ENCODE measurements at places on chromosomes 12 and 14.

DNA sequence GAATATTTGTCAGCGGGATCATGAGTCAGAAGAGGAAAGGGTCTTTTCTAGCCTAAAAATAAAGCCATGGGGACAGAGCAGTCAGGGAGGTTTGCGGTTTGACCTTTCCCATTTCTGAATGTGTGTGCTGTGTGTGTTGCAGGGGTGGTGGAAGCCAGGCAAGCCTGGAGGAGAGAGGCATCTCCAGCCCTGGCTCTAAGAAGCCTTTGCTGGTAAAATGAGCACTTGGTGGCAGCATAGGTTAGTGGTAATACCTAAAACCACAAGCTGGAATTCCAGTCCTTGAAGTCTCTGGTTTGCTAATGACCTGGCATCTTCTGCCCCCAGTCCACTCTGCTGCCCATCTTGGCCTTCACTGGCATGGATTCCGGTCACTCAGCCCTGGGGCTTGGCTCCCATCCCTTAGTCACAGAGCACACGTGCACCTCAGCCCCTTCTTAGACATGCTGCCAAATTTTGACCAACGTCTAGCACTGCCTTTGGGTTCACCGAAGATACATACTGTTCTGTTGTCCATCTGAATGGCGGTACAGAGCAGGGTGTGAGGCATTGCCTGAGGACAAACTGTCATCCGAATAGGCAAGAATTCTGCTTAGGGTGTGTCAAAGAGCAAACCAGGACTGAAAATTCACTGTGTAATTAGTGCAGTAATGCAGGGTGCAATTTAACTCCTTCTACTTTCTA, 52.7 kb downstream of the KCNA5 start:
- no peak overlapping the region for H3K4me3 ChIP-seq
- H3K4me1 ChIP-seq: no peaks in the 10 kb centered on the region
- DNase-seq: no peak
- H3K36me3 ChIP-seq: no peaks in the 10 kb centered on the region
- no peak overlapping the region for H3K27ac ChIP-seq

GRCh38 chr12:10618338-10618987, 5.1 kb upstream of the MAGOHB start:
- no peaks in the 10 kb centered on the region for H3K36me3 ChIP-seq
- DNase-seq: no peak
- H3K4me1 ChIP-seq: peaks cover 4% of the 10 kb centered on the region
- no peak overlapping the region for H3K4me3 ChIP-seq

DNA sequence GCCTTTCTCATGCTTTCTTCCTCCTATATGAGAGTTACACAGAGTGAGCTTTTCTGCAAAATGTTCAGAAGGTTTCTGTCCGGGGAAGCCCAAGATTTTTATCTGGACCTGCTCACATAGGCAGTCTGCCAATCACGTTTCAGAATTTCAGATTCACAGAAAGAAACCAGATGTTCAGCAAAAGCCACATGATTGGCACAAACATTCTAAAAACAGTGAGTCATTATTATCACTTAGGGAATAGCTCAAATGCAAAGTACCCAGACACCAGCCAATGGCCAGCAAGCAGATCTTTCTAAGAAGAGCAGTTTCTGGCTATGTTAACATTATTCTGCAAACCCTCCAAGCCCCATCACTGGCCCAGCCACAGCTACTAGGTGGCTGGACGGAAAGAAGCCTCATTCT, 1558.5 kb upstream of the TMEM132C start:
- DNase-seq: no peak
- no peaks in the 10 kb centered on the region for H3K4me1 ChIP-seq
- no peak overlapping the region for H3K27ac ChIP-seq
- H3K36me3 ChIP-seq: no peaks in the 10 kb centered on the region
- H3K4me3 ChIP-seq: no peak overlapping the region

- no peak overlapping the region for H3K4me3 ChIP-seq
- H3K27ac ChIP-seq: no peak overlapping the region
- no peaks in the 10 kb centered on the region for H3K4me1 ChIP-seq
- no peaks in the 10 kb centered on the region for H3K27me3 ChIP-seq
Measured at GRCh38 chr12:32466986-32467711, 67.8 kb downstream of the FGD4 start.

DNA sequence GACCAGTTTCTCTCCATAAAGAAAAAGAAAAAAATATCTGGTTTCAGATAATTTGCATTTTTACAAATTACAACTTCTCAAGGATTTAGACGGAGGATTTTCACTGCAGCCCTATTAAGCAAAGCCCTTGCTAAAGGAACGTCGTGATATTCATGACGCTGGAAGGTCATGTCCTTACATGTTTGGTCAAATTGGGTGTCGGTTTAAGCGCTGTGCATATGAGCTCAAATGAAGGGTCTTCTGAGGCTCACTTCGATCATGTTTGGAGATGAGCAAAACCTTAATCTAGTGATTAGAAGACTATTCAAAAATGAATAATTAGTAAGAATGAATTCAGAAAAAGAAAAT, 67.3 kb upstream of the USP15 start:
- peaks cover 12% of the 10 kb centered on the region for H3K27me3 ChIP-seq
- no peak overlapping the region for H3K27ac ChIP-seq
- no peak overlapping the region for H3K4me3 ChIP-seq

DNA sequence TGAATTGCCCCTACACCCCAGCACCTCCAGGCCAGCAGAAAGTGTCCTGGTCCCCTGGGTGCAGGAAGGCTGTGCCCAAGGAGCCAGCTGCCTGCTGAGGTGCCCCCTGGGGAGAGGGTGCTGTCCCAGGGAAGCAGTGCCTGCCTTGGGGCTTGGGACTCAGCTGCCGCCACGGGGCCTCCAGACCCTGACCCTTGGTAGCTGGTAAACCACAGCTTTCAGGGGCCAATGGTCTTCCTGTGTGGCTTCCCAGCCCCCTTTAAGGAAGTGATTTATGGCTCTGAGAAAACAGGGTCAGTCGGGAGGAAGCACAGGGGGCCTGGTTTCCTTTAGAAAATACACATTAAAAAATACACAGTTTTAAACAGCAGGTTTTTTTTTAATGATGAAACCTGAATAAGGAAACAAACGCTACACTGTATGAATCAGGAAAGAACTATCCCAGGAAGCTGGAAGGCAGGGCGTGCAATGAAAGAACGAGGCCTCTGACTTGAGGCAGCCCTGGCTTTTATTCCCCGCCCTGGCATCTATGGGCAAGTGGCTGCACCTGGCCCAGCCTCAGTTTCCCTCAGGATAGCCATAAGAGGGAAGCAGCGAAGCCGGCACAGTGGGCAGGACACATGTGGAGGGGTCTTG, 40.6 kb upstream of the EML1 start:
- DNase-seq: no peak
- H3K4me1 ChIP-seq: no peaks in the 10 kb centered on the region
- peaks cover 16% of the 10 kb centered on the region for H3K27me3 ChIP-seq
- H3K36me3 ChIP-seq: no peaks in the 10 kb centered on the region
- no peak overlapping the region for H3K27ac ChIP-seq
- no peak overlapping the region for H3K4me3 ChIP-seq

DNA sequence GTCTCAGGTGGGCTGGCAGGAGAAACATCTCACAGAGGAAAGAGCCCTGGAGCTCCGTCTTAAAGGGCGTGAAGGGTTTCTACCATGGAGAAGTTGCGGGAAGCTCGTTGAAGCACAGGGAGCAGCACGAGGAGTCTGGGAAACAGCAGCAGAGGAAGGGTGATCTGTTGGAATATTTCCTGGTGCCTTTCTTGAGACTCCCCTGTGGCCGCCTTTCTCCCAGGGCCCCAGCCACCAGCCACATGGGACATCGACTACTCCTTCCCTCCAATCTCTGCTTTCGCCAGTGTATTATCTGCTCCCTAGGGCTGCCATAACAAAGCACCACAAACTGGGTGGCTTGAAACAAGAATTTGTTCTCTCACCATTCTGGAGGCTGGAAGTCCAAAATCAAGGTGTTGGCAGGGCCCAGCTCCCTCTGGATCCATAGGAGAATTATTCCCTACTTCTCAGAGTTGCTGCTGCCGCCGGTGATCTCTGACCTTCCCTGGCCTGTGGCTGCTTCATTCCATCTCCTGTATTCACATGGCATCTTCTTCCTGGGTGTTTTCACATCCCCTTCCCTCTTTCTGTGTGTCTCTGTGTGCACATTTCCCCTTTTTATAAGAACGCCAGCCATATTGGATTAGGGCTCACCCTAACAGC, 152.8 kb upstream of the GSC start:
- H3K27ac ChIP-seq: no peak overlapping the region
- no peaks in the 10 kb centered on the region for H3K36me3 ChIP-seq
- no peak overlapping the region for H3K4me3 ChIP-seq
- no peaks in the 10 kb centered on the region for H3K27me3 ChIP-seq

GRCh38 chr12:81470923-81471322, 288.2 kb downstream of the PPFIA2 start:
- no peak for DNase-seq
- no peaks in the 10 kb centered on the region for H3K4me1 ChIP-seq
- H3K4me3 ChIP-seq: no peak overlapping the region
- no peaks in the 10 kb centered on the region for H3K36me3 ChIP-seq

DNA sequence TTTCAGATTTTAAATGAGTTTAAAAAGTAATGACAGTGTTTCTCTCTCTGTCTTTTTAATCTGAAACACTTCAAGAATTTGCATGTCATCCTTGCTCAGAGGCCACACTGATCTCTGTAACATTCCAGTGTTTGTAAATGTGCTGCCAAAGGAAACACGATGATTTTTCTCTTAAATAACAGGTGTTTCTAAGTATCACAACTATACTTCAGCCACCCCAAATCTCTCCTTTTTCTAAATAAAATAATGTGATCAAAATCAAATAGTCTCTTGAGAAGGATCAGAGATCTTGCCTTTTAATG, 3.3 kb upstream of the GALC start:
- no peak for DNase-seq
- H3K27ac ChIP-seq: peak overlapping the region; percentile 60
- peaks cover 42% of the 10 kb centered on the region for H3K4me1 ChIP-seq
- H3K27me3 ChIP-seq: no peaks in the 10 kb centered on the region

DNA sequence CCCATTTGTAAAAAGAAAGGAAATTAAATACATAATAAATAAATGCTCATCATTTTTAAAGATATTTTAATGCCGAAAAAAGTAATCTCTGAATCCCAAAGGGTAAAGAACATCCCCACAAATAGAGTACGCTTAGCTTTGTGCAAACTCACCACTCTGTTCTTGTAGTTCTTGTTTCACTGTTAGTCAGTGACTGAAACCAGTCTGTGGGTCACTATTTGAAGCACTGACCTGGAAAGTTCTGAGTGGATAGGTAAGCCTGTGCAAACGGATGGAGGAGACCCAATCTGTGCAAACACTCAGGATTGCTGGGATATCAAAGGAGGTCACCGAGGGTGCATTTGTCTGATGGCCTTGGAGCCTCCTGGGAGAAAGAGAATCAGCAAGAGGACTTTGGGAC, 68.1 kb upstream of the TSPAN11 start:
- H3K4me3 ChIP-seq: no peak overlapping the region
- H3K27ac ChIP-seq: no peak overlapping the region
- DNase-seq: no peak
- H3K27me3 ChIP-seq: no peaks in the 10 kb centered on the region
- H3K36me3 ChIP-seq: no peaks in the 10 kb centered on the region

GRCh38 chr14:59394268-59394667, 70.9 kb downstream of the GPR135 start:
- no peaks in the 10 kb centered on the region for H3K4me1 ChIP-seq
- H3K27me3 ChIP-seq: no peaks in the 10 kb centered on the region
- H3K4me3 ChIP-seq: no peak overlapping the region

DNA sequence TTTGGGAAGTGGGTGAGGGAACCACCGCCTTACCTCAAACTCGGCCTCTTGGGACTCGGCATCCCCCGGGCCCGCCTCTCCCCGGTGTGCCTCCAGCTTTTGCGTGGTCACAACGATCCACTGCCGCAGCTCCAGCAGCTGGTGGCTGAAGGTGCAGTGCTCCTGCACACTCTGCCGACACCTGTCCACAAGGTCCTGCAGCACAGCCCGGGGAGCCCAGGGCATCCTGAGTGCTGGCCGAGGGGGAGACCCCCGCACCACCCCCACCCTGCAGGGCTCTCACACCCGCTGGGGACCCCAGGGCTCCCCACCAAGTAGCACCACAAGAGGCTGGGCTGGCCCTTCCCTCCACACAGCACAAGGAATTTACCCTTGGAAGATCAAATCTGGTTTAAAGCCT, 76.6 kb downstream of the SYNE3 start:
- H3K36me3 ChIP-seq: peaks cover 15% of the 10 kb centered on the region
- no peak overlapping the region for H3K27ac ChIP-seq
- H3K27me3 ChIP-seq: no peaks in the 10 kb centered on the region
- H3K4me3 ChIP-seq: no peak overlapping the region
- DNase-seq: no peak

DNA sequence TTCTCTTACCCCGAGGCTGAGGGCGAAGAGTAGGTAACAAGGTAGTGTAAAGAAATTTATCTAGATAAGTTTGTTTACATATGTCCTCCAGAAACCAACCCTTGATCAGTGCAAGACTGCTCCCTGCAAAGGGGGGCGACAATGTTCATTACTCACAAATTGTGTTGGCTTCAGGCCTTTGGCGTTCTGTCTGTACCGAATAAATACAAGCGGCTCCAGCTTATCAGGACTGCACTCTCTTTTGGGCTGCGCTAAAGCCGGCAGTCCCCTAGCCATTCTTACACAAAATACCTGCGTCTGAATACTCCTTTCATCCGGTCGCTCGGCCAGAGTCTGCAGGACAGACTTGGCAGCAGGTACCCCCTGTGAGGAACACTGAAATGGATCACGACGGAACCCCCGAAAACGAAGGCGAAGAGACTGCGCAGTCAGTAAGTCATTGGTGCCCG, 116.4 kb downstream of the PPHLN1 start:
- no peaks in the 10 kb centered on the region for H3K27me3 ChIP-seq
- H3K27ac ChIP-seq: peak overlapping the region; percentile 40
- no peaks in the 10 kb centered on the region for H3K4me1 ChIP-seq
- H3K36me3 ChIP-seq: peaks cover 28% of the 10 kb centered on the region
- no peak for DNase-seq
- H3K4me3 ChIP-seq: no peak overlapping the region

- H3K27me3 ChIP-seq: no peaks in the 10 kb centered on the region
- H3K36me3 ChIP-seq: no peaks in the 10 kb centered on the region
- H3K27ac ChIP-seq: no peak overlapping the region
- no peak overlapping the region for H3K4me3 ChIP-seq
Measured at GRCh38 chr12:79512068-79512467, 178.7 kb downstream of the PAWR start.

DNA sequence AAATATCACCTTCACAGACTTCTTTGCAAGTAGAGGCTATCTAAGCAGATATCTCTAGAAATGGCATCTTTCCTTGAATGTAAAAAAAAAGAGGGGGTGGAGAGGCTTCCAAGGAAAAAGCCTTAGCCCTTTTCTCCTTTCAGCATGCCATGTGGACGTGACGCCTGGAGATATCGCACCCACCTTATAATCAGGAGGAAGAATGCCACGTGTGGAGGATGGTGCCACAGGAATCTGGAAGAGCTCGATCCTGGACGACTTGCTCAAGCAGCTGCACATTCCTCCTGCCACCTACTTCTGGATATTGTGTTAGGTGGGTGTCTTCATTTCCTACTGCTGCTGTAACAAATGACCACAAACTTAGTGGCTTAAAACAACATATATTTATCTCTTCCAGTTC, 203.6 kb downstream of the NUAK1 start:
- no peaks in the 10 kb centered on the region for H3K36me3 ChIP-seq
- no peaks in the 10 kb centered on the region for H3K27me3 ChIP-seq
- H3K4me3 ChIP-seq: no peak overlapping the region
- no peaks in the 10 kb centered on the region for H3K4me1 ChIP-seq

All from CD8-positive, alpha-beta memory T cell (primary cell).